ENCODE measurements at places on chromosomes 2 and 18. TPM values are rescaled to one million over a fixed set of nuclear protein-coding genes. Genes with fewer than 3 reads are reported as not detected.

SCN9A gene
- 2.9 TPM for polyA plus RNA-seq

GBX2 gene
- 0.87 TPM for polyA plus RNA-seq

PROKR1 gene
- polyA plus RNA-seq, result 0.27 TPM

GCG gene
- not detected for polyA plus RNA-seq

INHBB gene
- polyA plus RNA-seq, result 0.11 TPM

ELAC1 gene
- 18.6 TPM for polyA plus RNA-seq

CNDP1 gene
- 1.6 TPM for polyA plus RNA-seq

LRRTM4 gene
- polyA plus RNA-seq, result 2.5 TPM

GRCh38 chr2:66456183-66457041, 21.5 kb downstream of the MEIS1 start:
- no peak for DNase-seq

DNA sequence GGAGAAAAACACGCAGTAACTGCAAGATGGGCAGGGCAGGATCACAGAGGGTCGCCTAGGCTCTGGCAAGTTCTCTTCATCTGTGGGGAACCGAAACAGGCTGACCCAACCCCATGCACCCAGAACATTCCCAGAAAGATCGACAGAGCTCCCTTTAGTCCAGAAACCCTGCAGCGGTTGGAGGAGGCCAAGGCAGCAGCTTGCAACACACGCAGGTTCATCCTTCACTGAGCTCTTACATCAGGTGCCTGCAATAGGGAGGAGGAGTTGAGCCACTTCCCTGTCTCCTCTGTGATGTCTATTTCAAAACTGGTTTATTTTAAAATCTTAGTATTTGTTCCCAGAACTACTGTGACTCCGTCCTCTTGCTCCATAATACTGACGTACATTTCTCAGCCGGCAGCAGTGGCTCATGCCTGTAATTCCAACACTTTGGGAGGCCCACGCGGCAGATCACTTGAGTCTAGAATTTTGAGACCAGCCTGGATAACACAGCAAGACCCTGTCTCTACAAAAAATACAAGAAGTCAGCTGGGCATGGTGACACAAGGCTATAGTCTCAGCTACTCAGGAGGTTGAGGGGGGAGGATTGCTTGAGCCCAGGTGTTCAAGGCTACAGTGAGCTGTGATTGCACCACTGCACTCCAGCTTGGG, 11.5 kb upstream of the SLC11A1 start:
- DNase-seq, result no peak

GRCh38 chr2:239777219-239777618, 247.9 kb downstream of the NDUFA10 start:
- DNase-seq, result no peak

DNA sequence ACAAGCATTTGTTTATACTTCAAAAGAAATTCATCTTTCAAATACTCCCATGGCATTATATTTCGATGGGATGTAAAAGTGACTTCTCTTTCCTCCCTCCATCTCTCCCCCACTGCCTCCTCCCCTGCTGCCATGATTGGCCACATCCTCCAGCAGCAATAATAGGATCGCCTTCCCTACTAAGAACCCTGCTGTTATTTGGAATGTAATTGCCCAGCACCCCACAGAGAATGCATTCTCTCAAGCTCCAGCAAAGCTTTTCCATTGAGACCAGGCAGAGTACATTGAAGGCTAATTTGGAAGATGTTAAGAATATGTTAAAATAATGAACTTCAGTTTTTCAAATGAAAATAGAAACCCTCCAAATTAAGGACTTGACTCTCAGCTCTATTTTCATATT, 375.4 kb upstream of the ACVR2A start:
- DNase-seq, result no peak

DNA sequence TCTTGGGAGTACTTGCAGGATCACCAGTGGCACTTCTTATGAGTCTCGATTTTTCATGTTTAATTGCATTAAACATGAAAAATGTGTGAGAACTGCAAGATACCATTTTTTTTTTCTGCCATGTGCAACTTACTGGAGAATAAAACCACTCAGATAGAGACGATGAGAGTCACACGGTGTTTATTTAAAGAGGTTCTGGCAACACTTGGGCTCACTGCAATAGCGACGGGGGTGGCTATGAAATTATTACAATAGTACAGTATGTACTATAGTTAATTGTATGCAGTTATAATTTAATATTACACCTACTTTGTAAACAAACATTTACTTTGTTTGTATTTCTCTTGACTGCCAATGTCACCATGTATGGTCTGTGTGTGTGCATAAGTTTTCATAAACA, 479.8 kb downstream of the NUP35 start:
- no peak for DNase-seq

DNA sequence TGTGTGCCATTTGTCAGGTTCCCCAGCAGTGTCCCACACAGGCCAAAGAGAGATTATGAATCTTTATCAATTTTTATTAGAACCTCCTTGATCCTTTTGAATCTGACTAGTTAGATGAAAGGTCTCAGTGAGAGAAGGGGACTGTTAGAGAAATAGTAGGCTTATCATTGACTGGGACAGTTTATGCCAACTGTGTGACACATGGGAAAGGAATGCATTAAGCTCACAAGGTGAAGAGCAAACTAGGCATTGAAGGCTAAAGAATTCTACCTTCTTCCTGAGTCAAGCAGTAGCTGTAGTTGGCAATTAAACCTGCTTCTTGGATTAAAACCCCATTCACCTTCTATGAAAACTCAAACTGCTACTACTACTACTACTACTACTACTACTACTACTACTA, 389.6 kb upstream of the CDH19 start:
- no peak for DNase-seq

DNA sequence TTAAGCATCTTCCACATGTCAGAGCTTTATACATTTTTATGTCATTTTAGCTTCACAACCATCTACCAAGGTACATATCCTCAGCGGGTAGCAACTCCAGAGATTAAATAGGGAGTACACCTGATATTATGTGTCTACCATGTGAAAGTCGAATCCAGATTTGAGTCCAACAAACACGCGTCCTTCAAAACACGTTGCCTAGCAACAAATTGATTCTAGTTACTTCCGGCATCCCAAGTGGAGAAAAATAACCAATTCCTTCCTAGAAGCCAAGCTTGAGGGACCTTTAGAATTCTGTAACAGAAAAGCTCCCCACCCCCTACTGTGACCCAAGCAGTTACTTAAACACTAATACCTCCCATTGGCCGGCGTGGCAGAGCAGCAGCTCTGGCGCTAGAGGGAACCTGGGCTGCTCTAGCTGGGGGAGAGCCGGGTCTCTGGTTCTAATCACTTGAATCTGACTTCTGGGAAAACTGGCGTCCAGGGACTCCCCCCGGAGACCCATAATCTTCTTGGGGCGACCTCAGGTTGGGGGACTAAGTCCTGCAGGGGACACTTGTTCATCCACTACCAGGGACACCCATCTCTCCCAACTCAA, at the start of gene ERICH2:
ERICH2 (plus strand) TSS at position 371 of the 598 bp plus-strand sequence. CDS start 304 bp downstream, outside the sequence.
- peak; percentile 36 for DNase-seq

- peak; percentile 68 for DNase-seq
These were observed 91.2 kb downstream of the SMAD7 start for GRCh38 chr18:48859311-48860268.

- DNase-seq, result no peak
These were observed 1091.2 kb upstream of the PIK3C3 start for GRCh38 chr18:40863801-40864200.

GRCh38 chr2:144801766-144802165, 281.8 kb upstream of the ZEB2 start:
- no peak for DNase-seq

DNA sequence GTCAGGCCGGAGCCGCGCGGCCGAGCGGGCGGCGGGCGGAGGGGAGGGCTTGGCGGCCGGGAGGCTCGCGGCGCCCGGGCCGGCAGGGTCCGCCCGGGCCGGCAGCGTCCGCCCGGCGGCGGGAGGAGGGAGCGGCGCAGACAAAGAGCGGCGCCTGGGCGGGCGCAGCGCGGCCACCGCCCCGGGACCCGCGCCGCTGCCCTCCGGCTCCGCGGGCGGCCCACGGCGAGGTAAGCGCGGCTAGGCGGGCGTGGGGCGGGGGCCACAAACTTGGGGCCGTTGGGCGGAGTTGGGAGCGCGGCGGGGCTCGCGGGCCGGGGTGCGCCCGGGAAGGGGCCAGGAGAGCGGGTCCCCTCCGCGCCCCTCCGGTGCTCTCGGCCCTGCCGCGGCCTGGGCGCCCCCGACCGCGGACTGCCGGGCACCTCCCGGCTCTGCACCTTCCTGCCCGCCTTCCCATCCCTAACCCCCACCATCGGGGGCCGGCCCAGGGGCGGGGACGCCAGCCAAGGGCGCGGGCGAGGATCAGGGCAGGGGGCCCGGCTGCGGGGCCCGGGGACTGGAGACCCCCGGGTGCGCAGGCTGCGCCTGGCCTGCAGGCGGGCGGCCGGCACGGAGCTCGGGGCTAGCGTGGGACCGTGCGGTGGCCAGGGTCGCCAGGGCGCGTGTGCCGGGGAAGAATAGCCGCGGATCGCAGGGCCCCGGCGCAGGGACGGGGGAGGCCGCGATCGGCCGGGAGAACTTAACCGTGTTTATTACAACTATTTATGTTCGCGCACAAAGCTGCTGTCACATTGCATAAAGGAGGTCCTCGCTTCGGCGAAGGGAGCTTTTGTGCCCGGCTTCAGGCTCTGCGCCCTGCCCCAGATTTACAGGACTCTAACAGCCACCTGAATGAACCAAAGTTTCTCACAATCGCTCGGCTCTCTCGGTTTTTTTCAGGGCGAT, at the start of gene NCK2:
NCK2 (plus strand) TSS at position 4 of the 945 bp plus-strand sequence. CDS start 110,152 bp downstream, outside the sequence.
- DNase-seq, result no peak

- DNase-seq, result no peak
These were observed 279.0 kb upstream of the NRP2 start for GRCh38 chr2:205403244-205403825.

- DNase-seq, result no peak
These were observed 197.1 kb downstream of the AGAP1 start for GRCh38 chr2:235690809-235691450.

DNA sequence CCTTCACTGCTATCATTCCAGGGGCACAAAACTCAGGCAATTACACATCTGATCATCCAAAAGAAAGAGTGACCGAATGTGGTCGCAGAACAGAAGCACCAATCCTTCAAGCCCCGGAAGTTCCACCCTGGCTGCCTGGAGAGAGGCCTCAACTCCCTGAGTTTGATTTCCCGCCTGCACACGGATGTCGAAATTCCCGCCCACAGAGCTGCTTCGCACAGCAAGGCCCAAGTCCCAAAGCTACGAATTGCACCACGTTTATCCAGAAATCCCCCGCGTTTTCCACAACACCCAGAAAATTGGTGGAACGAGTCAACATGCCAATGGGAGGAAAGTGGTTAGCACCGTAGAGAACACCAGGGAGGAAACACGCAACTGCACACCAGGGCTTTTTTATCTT, 445.4 kb downstream of the EIPR1 start:
- DNase-seq, result no peak

- no peak for DNase-seq
These were observed 203.5 kb downstream of the UXS1 start for GRCh38 chr2:105990624-105991023.

DNA sequence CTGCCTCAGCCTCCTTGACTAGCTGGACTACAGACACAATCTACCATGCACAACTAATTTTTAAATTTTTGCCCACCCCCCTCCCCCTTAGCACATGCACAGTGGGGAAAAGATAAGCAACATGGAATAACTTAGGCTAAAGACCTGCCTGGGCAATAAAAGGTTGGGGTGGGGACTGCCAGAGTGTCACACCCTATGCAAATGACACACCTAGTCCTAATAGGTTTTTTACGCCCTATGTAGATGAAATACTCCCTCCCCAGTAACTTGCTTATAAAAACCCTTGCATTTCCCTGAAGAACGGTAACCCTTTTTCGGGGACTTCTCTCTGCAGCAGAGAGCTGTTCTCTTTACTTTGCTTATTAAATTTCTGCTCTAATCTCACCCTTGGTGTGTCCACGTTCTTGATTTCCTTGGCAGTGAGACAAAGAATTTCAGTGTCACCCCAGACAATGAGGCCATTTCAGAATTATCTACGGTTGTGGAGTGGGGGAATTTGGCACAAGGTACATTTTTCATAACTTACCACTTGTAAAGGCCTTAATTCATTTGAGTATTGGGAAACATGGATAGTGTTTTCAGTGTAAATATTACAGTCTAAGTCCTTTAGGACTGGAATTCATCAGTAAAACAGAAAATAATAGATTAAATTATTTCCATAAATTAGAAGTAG, 109.2 kb downstream of the NOL4 start:
- no peak for DNase-seq

GRCh38 chr2:237358721-237359517, 55.0 kb downstream of the COL6A3 start:
- DNase-seq, result no peak

DNA sequence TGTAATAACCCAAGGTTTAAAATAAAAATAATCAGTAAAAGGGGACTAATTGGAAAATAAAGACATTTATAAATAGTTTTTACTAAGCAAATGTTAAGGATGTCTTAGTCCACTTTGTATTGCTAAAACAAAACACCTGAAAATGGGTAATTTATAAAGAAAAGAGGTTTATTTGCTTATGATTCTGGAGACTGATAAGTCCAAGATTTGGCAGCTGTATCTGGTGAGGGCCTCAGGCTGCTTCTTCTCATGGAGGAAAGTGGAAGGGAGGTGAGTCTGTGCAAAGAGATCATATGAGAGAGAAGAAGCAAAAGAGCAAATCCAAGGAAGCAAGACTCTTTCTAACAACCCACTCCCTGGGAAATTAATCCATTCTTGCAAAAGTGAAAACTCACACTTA, 299.5 kb downstream of the DSC3 start:
- no peak for DNase-seq

DNA sequence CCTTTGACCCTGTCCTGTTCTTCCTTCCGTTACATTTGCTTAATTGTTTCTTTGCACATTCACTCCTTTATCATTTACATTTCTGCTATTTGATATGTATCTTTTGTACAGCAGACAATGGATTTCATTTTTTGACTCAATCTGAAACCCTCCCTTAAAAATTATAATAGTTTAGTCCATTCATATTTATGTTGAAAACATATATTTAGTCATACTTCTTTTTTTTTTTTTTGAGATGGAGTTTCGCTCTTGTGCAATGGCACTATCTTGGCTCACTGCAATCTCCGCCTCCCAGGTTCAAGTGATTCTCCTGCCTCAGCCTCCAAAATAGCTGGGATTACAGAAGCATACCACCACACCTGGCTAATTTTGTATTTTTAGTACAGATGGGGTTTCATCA, 95.3 kb upstream of the TGFA start:
- no peak for DNase-seq

- no peak for DNase-seq
These were observed 86.8 kb downstream of the ALK start for GRCh38 chr2:29834624-29835023.

- DNase-seq, result no peak
These were observed 1456.1 kb upstream of the ACVR2A start for GRCh38 chr2:146388757-146389156.

GRCh38 chr2:180443888-180444287, 436.8 kb upstream of the CWC22 start:
- no peak for DNase-seq

DNA sequence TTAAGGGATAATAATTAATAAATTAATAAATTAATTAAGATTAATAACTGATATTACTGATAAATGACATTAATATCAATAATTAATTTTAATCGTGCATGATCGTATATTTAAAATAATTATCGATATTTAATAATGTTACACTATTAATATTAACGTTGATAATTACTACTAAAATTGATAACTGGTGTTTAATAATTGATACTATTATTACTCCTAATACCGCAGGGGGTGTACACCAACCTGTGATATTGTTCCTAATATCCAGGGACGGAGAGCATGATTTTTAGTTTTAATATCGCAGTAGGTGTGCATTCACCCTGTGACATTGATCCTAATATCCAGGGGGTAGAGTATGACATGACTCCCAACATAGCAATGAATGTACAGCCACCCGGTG, 1930.8 kb downstream of the SUCLG1 start:
- no peak for DNase-seq

Data from left renal pelvis (tissue), 4 donors.